ENCODE measurements at places on chromosomes 5 and 9. TPM values are rescaled to one million over a fixed set of nuclear protein-coding genes. Genes with fewer than 3 reads are reported as not detected.

GRCh38 chr5:130335117-130335516 is 430.9 kb downstream of the CHSY3 start:
- DNase-seq, result no peak

GRCh38 chr5:81893961-81894360 is 77.9 kb upstream of the ATG10 start:
- no peak for DNase-seq

- DNase-seq, result no peak
These were observed 69.1 kb downstream of the C9orf85 start for GRCh38 chr9:71980266-71981190.

DNA sequence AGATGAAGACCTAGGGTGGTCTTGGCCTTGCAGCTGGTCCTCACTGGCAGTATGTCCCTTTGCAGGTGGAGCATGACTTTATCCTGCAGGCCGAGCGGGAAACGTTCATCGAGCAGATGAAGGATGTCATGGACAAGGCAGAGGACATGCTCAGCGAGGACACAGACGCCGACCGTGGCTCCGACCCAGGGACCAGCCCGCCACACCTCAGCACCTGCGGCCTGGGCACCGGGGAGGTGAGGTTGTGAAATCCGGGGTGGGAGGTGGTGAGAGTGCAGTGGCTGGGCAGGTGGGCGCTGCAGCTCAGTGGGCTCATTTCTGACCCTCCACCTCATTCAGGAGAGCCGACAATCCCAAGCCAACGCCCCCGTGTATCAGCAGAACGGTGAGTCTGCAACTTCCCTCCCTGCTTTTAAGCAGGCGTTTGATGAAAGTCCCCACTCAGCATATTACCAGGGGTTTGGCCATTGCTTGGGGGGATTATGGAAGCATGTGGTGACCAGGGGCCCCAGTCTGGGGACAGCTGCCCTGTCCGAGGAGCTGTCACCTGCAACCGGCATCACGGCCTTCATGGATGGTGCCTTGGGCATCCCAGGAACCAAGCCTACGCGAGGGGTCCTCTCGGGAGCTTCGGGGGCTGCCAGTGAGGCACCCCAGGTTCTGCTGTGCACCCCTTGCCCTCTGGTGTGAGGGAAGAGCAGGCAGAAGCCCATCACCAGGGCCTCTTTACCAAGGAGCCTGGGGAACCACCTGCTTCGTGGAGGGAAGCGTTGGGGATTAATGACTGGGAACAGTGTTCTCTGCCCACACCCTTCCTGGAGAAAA is 84.0 kb downstream of the WNK2 start:
- DNase-seq, result no peak

- DNase-seq, result no peak
These were observed 49.4 kb upstream of the SLC25A51 start for GRCh38 chr9:37953206-37953774.

- DNase-seq, result no peak
These were observed 19.1 kb downstream of the URM1 start for GRCh38 chr9:128390150-128390812.

DNA sequence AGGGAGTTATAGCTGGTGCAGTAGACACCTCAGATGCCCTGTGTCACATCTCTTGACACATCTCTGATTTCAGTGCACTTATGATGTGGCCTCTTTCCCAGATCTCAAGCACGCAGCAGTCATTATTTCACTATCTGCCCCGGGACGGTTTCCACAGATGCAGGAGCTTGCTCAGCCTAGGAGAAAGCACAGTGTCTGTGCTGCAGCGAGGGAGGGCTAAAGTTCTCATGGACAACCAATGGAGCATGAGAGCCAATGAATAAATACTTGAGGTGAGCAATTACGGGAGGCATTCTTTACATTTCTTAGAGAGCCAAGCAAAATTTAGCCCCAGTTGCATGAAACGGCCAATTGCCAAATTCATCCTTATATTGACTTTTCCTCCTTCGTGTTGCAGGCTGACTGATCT is 7.4 kb upstream of the MOB3B start:
- no peak for DNase-seq

Gene DMRT3
- not detected for total RNA-seq

Gene PCDHAC2
- 8.8 TPM for total RNA-seq

Gene SLC22A4
- 1.5 TPM for total RNA-seq

Gene GIN1
- total RNA-seq, result 4.5 TPM
